ENCODE measurements at places on chromosomes 5 and 9.
A peak's percentile ranks its signal among the peaks of the same experiment; 100 is the strongest.

- no peak for DNase-seq
Measured at GRCh38 chr5:168740811-168741213, 161.6 kb upstream of the PANK3 start.

DNA sequence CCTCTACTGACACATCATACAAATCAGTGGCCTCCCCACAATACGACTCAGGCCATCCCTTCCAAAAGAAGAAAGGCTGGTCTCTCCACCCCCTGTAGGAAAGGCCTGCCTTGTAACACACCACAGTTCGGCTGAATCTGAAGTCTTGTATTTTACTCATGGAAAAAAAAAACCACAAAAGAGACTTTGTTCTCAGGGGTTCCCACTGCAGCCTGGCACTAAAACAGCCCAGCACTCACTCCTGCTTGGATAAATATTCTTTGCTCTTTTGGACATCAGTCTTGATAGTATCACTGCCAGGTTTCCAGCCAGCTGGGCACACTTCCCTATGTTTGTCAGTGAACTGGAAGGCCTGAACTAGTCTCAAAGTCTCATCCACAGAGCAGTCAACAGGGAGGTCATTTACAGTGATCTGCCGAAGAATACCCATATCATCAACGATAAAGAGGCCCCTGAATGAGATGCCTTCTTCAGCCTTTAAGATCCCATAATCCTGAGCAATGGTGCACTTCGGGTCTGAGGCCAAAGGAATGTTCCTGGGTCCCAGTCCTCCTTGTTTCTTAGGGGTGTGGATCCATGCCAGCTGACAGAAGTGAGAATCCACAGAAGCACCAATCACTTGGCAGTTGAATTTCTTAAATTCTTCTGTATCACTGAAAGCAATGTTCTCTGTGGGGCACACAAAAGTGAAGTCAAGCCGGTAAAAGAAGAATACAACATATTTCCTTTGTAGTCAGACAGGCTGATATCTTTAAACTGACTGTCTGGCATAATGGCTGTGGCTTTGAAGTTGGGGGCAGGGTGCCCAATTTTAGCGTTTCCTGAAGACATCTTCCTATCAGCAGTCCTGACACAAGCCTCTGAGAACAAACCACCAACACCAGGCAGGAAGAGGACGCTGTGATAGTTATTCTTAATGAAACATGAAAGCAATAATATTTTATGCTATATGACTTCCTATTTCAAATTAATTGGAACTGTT lies 198.1 kb downstream of the LURAP1L start:
- DNase-seq = no peak

GRCh38 chr9:136017289-136018190 lies 56.4 kb upstream of the UBAC1 start:
- DNase-seq = no peak

DNA sequence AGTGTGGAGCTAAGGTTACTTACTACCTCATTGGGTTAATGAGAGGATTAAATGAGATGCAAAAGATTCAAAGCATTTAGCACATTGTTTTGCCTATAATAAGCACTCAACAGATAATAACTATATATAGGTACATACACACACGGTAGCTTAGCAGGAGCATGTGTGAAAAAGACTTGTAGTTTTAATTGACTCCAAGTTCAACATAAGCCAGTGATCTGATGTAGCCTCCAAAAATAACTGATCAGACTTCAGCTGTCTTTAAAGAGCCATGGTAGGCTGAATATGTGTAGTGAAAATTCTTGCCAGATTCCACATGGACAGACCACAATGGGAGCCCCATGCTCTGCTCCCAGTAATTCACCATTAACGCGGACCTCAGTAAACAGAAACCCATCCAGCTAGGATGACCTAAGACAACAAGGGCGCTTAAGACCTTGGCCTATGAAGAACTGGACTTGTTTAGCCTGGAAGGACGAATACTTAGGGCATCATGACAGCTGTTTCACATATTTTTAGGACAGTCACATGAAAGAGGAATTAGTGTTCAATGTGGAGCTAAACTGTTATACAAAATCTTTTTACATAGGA lies 115.1 kb upstream of the ZNF366 start:
- no peak for DNase-seq

GRCh38 chr9:26244661-26245451 lies 566.6 kb upstream of the TUSC1 start:
- DNase-seq = no peak

GRCh38 chr9:109010746-109011145 lies 2.6 kb downstream of the CTNNAL1 start:
- DNase-seq = no peak

GRCh38 chr9:70480405-70480980 lies 66.0 kb upstream of the KLF9 start:
- DNase-seq = peak; percentile 70

GRCh38 chr9:86819552-86819951 lies 127.8 kb downstream of the GAS1 start:
- no peak for DNase-seq

GRCh38 chr5:93874080-93874479 lies 132.7 kb upstream of the POU5F2 start:
- DNase-seq = no peak

DNA sequence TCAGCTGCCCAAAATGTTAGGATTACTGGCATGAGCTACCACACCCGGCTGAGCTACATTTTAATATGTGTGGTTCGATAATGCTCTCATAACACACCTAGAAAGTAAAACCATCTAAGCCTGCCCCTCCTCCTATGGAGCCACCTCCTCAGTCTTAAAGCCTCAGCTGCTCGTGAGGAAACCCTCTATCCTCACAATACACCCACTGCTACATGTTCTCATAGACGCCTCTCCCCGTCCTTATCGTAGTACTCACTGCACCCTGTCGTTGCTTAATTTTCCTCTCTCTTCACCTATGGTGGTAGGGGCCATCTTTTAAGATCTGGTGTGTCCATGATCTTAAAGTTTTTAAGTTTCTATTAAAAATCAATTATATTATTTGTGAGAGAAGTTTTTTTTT lies 72.9 kb downstream of the RCL1 start:
- DNase-seq = no peak

DNA sequence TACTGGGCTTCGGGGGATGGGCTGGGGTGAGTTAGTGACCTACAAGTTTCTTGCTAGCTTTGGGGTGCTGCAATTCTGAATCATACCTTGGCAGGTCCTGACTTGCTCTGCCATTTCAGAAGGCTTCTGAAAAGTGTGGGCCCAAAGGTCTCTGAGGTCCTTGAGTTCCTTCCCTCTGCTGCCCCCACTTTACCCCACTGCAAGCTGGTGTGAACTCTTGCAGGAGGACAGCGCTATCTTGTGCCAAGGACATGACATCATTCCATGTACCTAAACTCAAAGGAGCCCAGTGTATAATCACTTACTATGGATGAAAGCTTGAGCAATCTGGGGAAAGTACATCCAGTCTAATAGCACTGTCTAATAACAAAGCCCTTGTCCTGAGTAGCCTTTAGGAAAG lies 157.4 kb downstream of the RMI1 start:
- no peak for DNase-seq

GRCh38 chr5:125026867-125027731 lies 280.7 kb upstream of the ZNF608 start:
- no peak for DNase-seq

- no peak for DNase-seq
Measured at GRCh38 chr5:17412760-17413671, 85.0 kb upstream of the TAF11L2 start.
